ENCODE measurements at places on chromosomes 1 and 21. TPM values are rescaled to one million over a fixed set of nuclear protein-coding genes. Genes with fewer than 3 reads are reported as not detected.

ESRRG gene
- total RNA-seq = 13.5 TPM

- no peak for DNase-seq
These were observed 60.9 kb downstream of the SKI start for GRCh38 chr1:2288816-2289536.

GRCh38 chr1:220921971-220922635 lies 42.9 kb downstream of the HLX start:
- DNase-seq = no peak

DNA sequence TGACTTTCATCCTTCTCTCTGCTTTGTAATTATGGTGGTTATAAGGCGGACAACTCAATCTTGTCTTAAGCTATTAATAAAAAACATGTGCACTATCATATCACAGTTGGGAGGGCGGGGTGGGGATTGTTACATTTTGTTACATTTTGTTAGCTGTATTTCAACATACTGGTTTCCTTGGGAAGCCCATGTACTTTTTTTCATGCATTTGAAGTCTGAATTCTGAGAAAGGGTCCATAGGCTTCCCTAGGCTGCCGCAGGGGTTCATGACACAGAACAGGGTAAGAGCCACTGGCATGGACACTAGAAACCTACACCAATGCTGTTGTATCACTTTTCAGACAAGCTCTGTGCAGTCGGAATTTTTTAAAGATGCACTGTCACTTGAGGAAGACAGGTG lies 178.8 kb downstream of the ETS2 start:
- no peak for DNase-seq

- DNase-seq = no peak
These were observed 444.4 kb upstream of the DAB1 start for GRCh38 chr1:57868239-57868638.
